Heart left ventricle (tissue), 16 donors: ENCODE measurements at places on chromosomes 12 and 14.

DNA sequence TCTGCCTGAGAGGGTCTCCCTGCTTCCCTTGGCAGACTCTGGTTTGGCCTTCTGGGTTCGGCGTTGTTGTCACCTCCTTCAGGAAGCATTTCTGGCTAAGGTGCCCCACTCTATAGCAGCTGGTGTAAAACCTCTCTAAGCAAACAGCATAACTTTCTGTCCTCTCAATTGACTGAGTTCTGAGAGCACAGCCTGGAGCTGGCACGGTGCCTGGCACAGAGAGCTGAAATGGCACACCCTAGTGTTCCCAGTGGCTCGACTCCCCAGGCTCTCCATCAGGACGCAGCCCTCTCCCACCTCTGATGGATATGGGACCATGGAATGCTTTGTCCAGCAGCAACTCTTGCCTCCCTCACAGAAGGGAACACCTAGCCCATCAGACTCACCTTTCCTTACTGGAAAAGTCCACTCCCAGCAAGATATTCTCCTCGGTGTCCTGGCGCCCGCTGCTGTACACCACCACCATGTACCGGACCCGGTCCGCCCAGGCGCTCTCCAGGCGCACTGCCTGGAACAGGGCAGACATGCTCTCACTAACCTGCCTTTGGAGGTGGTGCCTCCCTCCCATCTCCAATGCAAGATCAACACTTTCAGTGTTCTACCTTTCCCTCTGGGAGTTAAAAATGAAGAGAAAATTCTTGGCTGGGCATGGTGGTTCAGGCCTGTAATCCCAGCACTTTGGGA lies 40.6 kb downstream of the SSH1 start:
- no peak overlapping the region for H3K27ac ChIP-seq
- peaks cover 79% of the 10 kb centered on the region for H3K4me1 ChIP-seq
- peak; percentile 78 for DNase-seq
- H3K4me3 ChIP-seq = no peak overlapping the region

GRCh38 chr12:51636581-51636980 lies 45.5 kb downstream of the SCN8A start:
- no peak overlapping the region for H3K27ac ChIP-seq
- H3K4me3 ChIP-seq = no peak overlapping the region
- H3K27me3 ChIP-seq = no peaks in the 10 kb centered on the region
- H3K4me1 ChIP-seq = no peaks in the 10 kb centered on the region
- no peak for DNase-seq

DNA sequence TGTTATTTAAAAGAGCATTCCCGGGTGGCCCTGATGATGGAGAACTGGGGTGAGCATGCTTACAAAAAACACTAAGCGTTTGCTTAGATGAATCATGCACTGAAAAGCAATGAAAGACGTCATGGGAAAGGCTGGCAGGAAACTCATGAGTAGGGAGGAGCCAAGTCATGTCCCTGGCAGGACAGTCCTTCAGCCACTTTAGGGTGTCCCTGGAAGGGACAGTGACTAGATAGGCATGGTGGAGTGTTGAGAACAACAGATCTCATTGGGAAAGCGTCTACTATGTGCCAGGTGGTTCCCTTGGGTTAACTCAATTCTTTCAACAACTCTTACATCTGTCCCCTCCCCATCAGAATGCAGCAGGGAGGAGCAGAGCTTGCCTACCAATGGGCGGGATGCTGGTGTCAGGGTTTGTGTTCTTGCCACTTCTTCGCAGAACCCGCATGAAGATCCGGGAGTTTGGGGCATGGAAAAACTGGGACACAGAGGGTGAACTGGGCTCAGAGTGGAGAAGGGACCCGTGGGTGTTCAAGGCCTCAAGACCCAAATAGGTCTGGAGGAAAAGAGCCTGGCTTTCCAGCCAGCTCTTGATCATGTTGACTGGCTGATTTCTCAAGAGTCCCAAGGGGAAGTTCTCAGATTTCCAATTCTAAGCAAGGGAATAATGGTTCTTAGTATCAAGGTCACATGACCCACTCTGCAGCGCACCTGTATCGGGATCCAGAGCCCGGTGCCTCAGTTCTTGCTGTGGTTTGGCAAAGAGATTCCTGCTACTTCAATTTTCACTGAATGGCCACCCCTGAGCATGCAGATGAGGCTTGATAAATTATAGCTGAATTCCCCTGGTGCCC lies 653.9 kb upstream of the TBX3 start:
- no peak overlapping the region for H3K4me3 ChIP-seq
- no peak for DNase-seq
- peaks cover 11% of the 10 kb centered on the region for H3K4me1 ChIP-seq
- no peaks in the 10 kb centered on the region for H3K36me3 ChIP-seq

- DNase-seq = no peak
- peak overlapping the region; percentile 1 for H3K27ac ChIP-seq
- H3K4me3 ChIP-seq = no peak overlapping the region
- H3K4me1 ChIP-seq = peaks cover 25% of the 10 kb centered on the region
- H3K36me3 ChIP-seq = peaks cover 7% of the 10 kb centered on the region
These were observed 95.0 kb upstream of the MON2 start for GRCh38 chr12:62371661-62372060.

DNA sequence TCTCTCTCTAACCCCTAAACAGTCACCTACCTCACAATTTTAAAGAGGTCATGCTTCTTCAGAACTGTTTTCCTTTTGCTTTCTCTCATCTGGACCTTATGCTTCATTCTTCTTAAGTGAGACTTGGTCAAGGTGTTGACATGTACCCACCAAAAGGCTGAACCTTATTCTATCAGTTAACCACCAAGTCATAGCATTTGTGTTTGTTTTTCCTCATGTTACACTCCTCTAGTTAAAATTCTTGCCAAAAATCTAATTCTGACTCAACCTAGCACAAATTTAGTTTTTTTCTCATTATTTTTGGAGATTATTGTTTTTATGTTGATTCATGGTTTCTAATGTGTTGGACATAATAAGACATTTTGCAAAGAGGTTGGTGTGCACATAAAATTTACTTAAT lies 578.6 kb downstream of the SLC16A7 start:
- no peaks in the 10 kb centered on the region for H3K27me3 ChIP-seq
- H3K4me1 ChIP-seq = no peaks in the 10 kb centered on the region
- H3K4me3 ChIP-seq = no peak overlapping the region
- no peak overlapping the region for H3K27ac ChIP-seq

GRCh38 chr12:112645586-112645985 lies 146.0 kb upstream of the RPH3A start:
- H3K4me1 ChIP-seq = no peaks in the 10 kb centered on the region
- H3K27me3 ChIP-seq = no peaks in the 10 kb centered on the region
- H3K4me3 ChIP-seq = no peak overlapping the region
- H3K36me3 ChIP-seq = no peaks in the 10 kb centered on the region

GRCh38 chr14:61107869-61108493 lies 126.9 kb downstream of the SLC38A6 start:
- no peak overlapping the region for H3K4me3 ChIP-seq
- no peaks in the 10 kb centered on the region for H3K27me3 ChIP-seq
- no peak overlapping the region for H3K27ac ChIP-seq
- no peaks in the 10 kb centered on the region for H3K36me3 ChIP-seq

DNA sequence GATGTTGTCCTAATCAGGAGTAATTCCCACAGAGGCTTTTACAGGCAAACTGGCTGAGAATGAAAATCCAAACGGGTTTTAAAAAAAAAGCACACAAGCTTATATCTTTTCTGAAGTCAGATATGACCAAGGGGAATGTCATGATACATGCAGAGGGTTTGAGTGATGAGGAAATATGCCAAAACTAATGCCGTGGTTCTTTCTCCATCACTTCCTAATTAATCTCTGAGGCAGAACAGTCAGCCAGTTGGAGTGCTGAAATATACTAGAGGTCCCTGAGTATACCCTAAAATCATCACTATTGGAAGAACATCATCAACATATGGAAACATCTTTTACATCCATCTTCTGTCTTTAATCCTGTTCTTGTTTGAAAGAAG lies 160.8 kb upstream of the FAR2 start:
- H3K4me1 ChIP-seq = no peaks in the 10 kb centered on the region
- H3K36me3 ChIP-seq = no peaks in the 10 kb centered on the region
- H3K27ac ChIP-seq = peak overlapping the region; percentile 4
- no peaks in the 10 kb centered on the region for H3K27me3 ChIP-seq
- no peak for DNase-seq

- DNase-seq = no peak
- no peak overlapping the region for H3K4me3 ChIP-seq
- H3K4me1 ChIP-seq = peaks cover 38% of the 10 kb centered on the region
- H3K27ac ChIP-seq = no peak overlapping the region
These were observed 31.1 kb downstream of the PITPNM2 start for GRCh38 chr12:123119808-123120207.

DNA sequence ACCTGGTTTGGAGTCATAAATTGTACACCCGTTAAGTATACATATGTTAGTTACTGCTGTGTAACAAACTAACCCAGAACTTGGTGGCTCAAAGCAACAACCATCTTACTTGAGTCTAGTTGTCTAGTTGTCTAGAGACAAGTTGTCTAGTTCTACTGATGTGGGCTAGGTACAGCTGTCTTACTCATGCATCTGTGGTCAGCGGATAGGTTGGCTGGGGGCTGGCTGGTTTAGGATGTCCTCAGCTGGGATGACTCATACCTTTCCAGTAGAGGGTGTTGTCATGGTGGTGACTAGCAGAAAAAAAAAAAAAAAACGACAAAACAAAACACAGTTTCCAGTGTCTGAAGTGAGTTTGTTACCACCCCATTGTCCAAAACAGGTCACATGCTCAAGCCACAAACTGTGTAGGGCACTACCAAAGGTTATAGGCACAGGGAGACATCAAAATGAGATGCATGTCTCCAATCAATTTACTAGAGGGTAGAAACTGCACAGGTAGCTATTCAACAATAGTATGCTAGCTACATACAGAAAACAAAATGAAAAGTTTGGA lies 680.3 kb downstream of the MED13L start:
- no peak overlapping the region for H3K4me3 ChIP-seq
- no peaks in the 10 kb centered on the region for H3K27me3 ChIP-seq
- H3K36me3 ChIP-seq = no peaks in the 10 kb centered on the region
- DNase-seq = no peak
- H3K27ac ChIP-seq = no peak overlapping the region

GRCh38 chr12:870378-870777 lies 79.1 kb downstream of the RAD52 start:
- no peaks in the 10 kb centered on the region for H3K27me3 ChIP-seq
- H3K4me3 ChIP-seq = no peak overlapping the region
- DNase-seq = no peak
- H3K27ac ChIP-seq = no peak overlapping the region

DNA sequence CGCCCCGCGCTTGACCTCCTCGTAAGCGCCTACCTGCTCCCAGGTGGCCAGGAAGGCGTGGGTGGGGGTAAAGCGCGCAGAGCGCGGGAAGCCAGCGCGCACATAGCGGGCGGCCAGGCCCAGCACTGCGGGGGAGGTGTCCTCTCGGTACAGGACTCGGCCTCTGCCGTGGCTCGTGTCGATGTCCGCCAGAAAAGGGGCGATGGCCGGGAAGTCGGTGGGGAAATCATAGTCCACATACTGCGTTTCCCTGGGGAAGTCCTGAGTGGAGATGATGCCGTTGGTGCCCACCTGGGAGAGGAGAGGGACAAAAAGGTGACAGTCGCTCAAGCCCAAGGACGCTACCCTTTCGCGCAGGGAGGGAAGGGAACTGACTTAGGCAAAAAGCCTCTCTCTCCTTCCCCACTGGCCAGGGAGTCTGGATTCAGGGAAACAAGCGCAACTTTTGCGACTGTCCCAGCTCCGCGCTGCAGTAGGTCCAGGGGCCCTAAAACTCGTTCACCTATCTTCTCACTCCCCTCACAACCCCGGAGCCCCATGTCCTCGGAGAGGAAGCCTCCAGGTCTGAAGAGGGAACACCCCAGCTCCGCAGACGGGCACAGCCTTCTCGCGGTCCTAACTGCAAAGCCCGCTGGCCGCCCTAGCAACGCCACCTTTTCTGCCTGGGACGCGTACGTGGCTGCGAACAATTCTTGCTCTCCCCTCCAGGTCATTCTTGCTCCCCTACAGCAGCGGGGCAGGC lies 815 bp downstream of the NID2 start:
- no peaks in the 10 kb centered on the region for H3K27me3 ChIP-seq
- no peaks in the 10 kb centered on the region for H3K36me3 ChIP-seq
- H3K27ac ChIP-seq = peak overlapping the region; percentile 91
- peaks cover 54% of the 10 kb centered on the region for H3K4me1 ChIP-seq
- H3K4me3 ChIP-seq = peak overlapping the region; percentile 77

DNA sequence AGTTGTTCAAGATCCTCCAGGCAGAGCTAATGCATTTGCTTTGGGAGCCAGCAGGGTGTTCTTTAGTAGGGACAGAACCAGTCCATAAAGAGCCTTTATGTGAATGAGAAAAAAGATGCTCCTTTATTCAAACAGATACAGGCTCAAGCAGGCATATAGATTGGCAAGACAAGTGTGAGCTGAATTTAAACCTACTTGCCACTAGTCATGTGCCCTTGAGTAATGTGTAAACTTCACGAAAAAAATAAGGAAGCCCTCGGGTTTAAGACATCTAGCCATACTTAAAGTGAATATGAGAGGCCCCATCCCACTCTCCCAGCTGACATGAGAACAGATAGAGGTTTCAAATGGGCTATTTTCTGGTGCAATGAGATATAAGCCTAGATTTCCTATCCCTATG lies 43.1 kb upstream of the STRAP start:
- H3K27me3 ChIP-seq = no peaks in the 10 kb centered on the region
- no peaks in the 10 kb centered on the region for H3K36me3 ChIP-seq
- no peak overlapping the region for H3K4me3 ChIP-seq
- no peaks in the 10 kb centered on the region for H3K4me1 ChIP-seq
- H3K27ac ChIP-seq = no peak overlapping the region
- no peak for DNase-seq

GRCh38 chr14:104093366-104094055 lies 8.0 kb downstream of the ASPG start:
- H3K4me3 ChIP-seq = no peak overlapping the region
- no peaks in the 10 kb centered on the region for H3K36me3 ChIP-seq
- H3K27me3 ChIP-seq = no peaks in the 10 kb centered on the region
- no peak overlapping the region for H3K27ac ChIP-seq
- H3K4me1 ChIP-seq = no peaks in the 10 kb centered on the region
- no peak for DNase-seq

GRCh38 chr14:104805326-104805678 lies 4.4 kb downstream of the ZBTB42 start:
- H3K36me3 ChIP-seq = no peaks in the 10 kb centered on the region
- H3K27ac ChIP-seq = peak overlapping the region; percentile 53
- peak; percentile 66 for DNase-seq
- no peaks in the 10 kb centered on the region for H3K27me3 ChIP-seq
- no peak overlapping the region for H3K4me3 ChIP-seq

- H3K27ac ChIP-seq = no peak overlapping the region
- H3K27me3 ChIP-seq = no peaks in the 10 kb centered on the region
- no peak for DNase-seq
- no peaks in the 10 kb centered on the region for H3K4me1 ChIP-seq
These were observed 12.7 kb downstream of the CCDC197 start for GRCh38 chr14:94009767-94010166.

- H3K27me3 ChIP-seq = no peaks in the 10 kb centered on the region
- no peak overlapping the region for H3K27ac ChIP-seq
- no peak overlapping the region for H3K4me3 ChIP-seq
- no peaks in the 10 kb centered on the region for H3K4me1 ChIP-seq
These were observed 115.4 kb upstream of the VRK1 start for GRCh38 chr14:96681829-96682228.

GRCh38 chr12:114286145-114286544 lies 119.8 kb downstream of the TBX5 start:
- no peaks in the 10 kb centered on the region for H3K4me1 ChIP-seq
- H3K36me3 ChIP-seq = no peaks in the 10 kb centered on the region
- H3K27ac ChIP-seq = no peak overlapping the region
- DNase-seq = no peak
- no peaks in the 10 kb centered on the region for H3K27me3 ChIP-seq
- H3K4me3 ChIP-seq = no peak overlapping the region
